NCI-H187 treated with DMSO at 0.1 percent for 48 hours (cell line): ENCODE measurements at places on chromosomes 1 and 21.

DNA sequence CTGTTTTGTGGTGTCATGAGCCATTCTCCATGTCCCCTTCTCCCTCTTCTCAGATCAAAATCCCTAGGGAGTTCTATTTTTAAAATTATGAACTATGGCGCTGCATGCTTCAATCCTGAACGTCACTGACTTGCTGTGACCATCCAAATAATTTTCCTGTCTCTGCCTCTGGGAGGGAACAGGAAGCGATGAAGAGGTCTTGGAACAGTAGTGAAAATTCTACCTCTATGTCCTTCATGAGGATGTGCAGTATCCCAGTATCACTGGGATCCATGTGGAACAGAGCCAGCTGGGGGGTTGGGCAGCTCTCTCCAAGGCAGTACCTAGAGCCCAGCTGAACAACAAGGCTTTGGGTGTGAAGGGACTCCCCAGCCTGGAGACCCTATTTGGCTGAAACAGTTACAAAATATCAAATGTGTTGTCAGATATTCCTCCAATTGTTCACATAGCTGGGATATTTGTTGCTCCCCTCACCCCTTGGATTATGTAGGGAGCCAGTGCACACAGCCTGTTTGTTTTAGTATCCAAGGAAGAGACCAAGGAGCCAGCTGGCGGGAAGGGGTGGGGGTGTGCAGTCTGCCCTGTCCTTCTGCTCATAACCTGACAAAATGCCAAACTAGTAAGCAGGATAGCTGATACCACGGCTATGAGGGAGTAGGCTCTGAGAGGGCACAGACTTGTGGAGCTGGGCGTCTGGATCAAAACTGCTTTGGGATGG lies 7.6 kb downstream of the DCLRE1B start:
- no peak for DNase-seq

GRCh38 chr1:228899421-228899956 lies 164.2 kb downstream of the RHOU start:
- no peak for DNase-seq

GRCh38 chr1:224760163-224760562 lies 144.0 kb downstream of the CNIH3 start:
- DNase-seq, result no peak

DNA sequence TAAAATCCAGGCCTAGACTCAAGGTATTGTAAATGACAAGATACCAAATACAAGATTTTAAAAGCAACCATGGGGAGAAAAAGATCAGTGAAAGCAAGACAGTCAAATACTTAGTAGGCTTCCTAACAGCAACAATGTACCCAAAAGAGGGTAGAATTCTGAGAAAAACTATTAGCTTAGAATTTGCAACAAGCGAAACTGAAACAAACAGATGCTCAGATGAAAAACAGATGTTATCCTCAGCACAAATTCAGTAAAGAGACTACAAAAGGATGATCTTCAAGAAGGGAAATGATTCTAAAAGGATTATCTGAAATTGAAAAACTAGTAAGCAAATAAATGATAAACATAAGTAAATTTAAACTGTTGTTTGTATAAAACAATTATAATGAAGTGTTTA lies 40.0 kb downstream of the PDC start:
- no peak for DNase-seq

- no peak for DNase-seq
Observed at GRCh38 chr21:42653231-42654061, at the start of gene PDE9A. Gene PDE9A (plus strand): TSS chr21:42653621. CDS start chr21:42653815, 194 bp downstream.

DNA sequence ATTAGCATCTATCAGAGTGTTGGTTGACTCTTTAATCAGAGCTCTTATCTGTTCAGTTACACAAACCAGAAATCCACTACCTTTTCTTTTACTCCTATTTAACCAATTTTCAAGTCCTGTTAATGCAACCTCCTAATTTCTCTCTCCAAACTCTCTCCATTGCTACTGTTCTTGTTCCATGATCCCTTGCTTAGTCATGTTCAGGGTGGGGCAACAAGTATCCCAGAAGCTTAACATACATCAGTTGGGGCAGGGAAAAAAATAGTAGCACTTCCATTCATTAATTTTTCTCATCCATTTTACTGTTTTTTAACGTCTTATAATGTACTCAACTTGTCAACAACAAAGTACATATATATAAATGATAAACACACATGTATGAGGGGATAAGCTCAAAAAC lies 111.2 kb upstream of the LBR start:
- no peak for DNase-seq

DNA sequence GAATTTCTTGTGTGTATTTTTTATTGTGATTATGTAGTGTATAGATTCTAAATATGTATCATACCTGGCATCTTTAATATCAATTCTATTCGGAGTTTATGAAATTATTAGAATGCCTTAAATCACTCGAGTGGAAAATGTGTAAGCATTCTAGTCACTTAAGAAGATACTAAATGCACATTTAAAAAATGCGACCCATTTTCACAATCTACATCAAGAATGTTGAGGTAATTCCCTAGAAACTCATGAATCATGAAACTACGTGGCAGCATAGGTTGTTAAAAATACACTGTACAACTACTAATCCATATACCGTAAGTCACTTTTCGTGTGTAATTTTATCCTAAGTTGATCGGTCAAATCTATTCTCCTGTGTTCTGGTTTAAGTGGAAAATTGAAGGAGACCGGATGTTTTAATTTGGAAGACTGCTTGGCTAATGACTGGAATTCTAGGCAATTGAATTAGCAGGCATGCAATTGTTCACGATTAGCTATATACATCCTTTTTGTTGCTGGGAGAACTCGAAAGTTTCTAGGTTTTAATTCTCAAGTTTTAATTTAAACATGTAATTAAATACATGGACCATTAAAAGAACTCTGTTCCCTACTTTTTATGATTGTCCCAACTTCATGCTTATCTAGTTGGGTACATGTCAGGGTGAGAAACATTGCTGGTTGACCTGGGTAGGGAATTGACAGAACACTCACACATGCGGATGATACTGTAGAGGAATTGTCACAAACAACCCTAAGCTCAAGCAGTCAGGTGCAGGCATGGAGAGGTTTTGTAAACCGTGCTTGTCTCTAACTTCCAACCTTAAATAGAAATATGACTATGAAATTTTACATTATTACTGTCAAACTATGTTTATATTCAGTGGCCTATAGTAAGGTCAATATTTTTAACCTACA lies 6.6 kb downstream of the ZBTB18 start:
- no peak for DNase-seq

GRCh38 chr1:78005755-78006154 lies 1.0 kb downstream of the DNAJB4 start:
- no peak for DNase-seq

GRCh38 chr1:19009126-19009881 lies 52.8 kb upstream of the IFFO2 start:
- no peak for DNase-seq

- DNase-seq, result no peak
Observed at GRCh38 chr21:46544824-46545223, 60.1 kb downstream of the S100B start.

- no peak for DNase-seq
Observed at GRCh38 chr21:28590676-28591075, 402.0 kb downstream of the LTN1 start.

- no peak for DNase-seq
Observed at GRCh38 chr1:149931212-149931790, 3.7 kb upstream of the SF3B4 start.

DNA sequence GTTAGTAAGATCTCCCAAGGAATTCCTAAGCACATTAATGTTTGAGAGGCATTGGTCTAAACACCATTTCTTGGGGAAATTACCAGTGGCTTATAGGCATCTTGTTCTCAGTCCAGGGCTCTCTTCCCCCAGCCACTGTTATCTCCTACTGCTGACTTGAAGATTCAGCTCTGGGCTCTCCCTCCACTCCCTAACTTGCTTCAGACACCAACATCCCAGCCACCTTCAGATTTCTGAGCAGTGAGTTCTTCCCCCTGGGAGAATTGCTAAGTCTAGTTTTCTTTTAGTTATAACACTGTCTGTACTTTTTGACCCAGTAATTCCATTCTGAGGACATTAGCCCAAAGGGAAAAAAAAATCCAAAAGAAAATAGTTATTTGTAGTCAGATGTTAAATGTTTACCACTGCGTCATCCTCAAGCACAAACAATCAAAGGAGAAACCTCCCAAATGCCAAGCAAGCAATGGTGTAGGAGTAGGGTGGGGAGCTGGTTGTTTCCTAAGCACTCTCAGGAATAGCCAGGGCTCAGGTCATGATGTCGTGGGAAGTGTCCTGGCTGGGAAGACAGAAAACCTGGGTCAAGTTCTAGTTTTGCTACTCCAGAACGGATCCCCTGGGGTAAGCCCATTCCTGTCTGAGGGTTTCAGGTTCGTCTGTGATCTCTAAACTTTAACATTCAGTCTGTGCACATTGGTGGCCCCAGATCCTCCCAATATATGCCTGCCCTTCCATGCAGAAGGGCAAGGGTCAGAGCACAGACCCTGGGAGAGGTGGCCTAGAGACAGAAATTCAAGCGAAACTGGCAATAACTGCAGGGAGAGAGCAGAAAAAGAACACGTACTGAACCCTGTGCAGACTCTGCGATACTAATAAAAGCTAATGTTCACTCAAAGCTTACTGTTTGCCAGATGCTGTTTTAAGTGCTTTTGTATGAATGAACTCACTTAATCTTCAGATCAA lies 191.1 kb upstream of the FGGY start:
- DNase-seq, result no peak

DNA sequence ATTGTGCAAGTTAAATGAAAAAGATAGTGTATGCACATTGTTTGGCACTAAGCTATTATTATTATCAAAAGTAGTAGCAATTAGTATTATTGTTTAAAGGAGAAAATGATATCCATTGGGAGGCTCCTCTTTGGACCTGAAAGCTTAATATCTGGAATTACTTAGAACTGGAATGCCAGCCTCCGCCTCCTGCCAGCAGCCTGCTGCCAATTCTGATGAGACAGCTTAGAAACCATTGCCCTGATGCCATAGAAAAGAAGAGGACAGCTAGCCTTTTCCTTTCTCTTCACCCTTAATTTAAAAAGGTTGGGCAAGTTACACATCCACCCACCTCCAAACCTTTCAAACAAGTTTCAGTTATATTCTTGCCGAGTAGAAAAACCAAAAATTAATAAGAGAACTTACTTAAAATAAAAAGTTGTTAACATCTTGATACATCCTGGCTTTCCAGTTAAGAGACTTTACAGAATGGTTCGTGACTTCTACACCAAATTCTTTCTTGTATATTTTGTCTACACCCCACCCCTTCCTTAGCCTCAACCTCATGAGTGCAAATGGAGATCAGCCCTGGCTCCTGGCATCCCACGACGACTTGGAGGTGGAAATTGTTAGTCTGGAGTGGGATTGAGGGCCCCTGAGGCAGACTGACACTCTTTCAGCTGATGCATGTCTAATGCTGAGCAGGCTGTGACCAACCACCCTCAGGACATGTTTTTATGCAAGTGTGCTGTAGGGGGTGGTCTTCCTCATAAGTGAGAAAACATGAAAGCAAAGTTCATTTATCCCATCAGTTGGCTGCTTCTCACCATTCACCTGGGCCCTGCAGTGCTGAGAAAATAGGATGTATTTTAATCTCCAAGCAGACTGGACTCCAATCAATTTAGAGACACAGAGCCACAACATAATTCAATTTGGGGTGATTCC lies 120.6 kb downstream of the KCNJ15 start:
- DNase-seq, result no peak

DNA sequence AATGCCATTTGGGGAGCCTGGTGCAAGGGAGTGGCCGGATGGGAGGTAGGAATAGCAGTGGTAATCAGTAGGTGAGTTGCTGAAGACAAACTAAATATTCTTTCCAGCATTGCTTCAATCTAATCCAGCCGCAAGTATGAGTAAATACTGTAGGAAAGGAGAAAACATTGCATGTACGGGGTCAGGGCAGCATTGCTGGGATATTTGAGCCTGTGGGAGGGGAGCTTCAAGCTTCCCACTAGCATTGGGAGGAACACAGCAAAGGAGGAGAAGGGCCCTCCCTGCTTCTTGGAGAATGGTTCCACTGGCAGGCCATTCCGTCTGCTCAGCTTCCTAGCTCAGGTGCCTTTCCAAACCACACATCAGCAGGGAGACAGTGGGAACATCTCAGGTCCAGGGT lies 15.2 kb downstream of the CAPN2 start:
- no peak for DNase-seq

DNA sequence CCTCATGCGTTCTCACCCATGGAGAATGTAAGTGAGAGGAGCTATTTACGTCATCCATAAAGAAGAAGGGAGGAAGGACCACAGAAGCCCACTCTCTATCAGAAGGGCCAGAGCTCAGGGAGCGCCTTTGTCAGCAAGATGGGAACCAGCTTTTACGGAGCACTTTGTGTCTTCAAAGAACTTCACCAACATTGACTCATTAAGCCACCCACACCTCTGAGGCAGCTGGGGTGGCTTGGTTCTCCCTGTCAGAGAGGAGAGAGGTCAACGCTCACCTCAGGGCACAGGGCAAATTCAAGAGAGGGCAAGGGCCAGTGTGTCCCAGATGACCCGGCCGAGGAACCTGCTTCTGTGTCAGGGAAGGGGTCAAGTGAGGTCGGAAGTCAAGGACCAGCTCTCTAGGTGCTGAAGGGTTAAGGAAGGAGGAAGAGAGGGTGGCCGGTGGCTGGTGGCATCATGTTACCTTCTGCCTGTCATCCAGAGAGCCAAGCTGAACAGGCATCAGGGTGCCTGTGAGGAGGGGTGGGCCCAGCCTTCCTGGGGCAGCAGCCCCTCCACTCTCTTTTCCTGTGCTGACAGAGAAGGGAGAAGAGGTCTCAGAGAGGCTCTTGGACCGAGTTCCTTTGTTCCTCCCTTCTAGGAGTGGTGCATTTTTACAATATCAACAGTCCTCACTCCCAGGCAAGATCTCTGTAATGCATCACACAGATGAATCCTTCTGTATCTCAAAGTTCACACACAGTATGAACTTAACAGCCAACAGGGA lies 109.0 kb downstream of the ETS2 start:
- peak; percentile 53 for DNase-seq

DNA sequence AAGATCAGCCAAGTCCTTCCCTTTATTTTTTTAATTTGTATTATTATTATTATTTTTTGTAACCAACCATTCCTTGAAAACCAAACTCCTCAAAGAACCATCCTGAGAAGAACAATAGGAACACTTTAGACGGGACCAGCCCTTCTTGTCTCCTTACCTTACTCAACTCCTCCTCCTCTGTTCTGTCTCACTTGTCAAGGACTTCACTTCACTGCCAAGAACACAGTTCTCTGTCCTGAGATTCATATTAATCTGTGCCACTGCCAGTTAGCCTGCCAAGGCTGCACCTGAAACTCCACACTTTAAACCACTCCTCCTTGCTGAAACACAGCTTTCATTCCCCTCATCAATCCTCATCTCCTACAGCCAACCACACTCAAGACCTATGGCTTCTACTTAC lies 73.8 kb upstream of the ATP1A1 start:
- DNase-seq, result no peak

GRCh38 chr1:173212952-173213491 lies 5.9 kb upstream of the TNFSF4 start:
- no peak for DNase-seq

- no peak for DNase-seq
Observed at GRCh38 chr1:65258106-65258505, 51.2 kb upstream of the DNAJC6 start.
